Forelimb muscle (tissue), 1 donor: ENCODE measurements at places on chromosomes 2 and 18. TPM values are rescaled to one million over a fixed set of nuclear protein-coding genes. Genes with fewer than 3 reads are reported as not detected.

DNA sequence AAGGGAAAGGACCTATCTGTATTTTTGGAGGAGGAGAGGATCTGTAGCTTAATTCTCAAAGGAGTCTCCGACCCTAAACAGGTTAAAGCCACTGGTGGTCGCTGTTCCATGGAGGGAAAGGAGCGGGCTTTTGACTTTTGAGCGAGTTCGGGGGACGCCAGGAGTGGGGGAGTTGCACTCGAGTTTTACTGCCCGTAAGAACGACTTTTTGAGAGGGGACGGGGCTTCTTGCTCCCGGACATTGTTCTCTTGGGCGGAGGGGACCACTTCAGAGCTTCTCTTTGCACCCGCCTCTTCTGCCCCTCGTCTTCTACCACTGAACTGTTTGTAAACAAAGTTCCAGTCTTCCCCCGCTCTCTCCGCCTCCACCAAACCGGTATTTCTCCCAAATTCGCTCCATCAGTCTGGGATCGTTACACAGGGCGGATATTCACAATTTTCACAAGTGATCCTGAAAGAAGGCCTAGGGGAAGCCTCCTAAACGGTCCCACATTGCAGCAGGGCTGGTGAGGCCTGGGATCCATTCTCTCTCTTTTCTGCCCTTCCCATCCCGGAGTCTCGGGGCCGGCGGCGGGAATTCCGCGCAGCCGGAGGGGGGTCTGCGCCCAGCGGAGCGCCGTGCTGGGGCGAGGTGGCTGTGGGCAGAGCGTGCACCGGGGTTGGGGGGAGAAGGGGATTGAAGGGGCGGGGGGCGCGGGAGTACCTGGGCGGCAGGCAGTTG, 6.6 kb downstream of the DLX2 start:
- DNase-seq, result no peak

- DNase-seq, result no peak
Observed at GRCh38 chr2:110720547-110720946, 11.8 kb upstream of the ACOXL start.

DNA sequence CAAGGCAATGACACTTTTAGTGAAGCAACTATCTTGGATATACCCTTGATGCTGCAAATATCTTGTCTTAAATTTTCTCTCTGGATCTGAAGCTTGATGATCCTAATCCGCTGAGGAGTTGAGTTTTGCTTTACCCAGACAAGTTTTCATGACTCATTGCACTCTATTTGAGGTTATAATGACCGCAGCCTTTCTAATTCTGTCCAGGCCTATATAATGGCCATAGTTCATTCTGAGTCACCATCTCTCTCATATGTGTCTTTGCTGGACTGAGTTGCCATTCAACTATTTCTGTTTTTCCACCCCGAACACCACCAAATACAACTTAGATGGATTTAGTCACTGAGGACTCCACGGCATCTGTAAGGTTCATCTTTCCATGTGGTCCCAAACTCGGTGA, 802.1 kb upstream of the FAM98A start:
- no peak for DNase-seq

DNA sequence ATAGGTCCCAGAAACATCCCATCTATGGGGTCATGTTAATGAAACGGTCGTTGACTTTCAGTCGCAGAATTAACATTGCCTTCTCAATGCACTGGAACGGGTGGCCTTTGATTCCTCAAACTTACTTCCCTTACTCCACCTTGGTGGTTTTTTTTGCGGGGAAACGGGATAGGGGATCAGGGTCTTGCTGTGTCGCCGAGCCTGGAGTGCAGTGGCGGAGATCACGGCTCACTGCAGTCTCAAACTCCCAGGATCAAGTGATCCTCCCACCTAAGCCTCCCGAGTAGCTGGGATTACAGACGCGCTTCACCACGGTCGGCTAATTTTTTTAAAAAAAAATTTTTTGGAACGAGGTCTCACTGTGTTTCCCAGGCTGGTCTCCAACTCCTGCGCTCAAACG, 754 bp downstream of the ATG16L1 start:
- DNase-seq, result no peak

- no peak for DNase-seq
Observed at GRCh38 chr2:200602584-200602983, 16.8 kb downstream of the AOX1 start.

The GCKR gene
- polyA plus RNA-seq, result not detected

The AQP12A gene
- 0.76 TPM for polyA plus RNA-seq
